ENCODE measurements at places on chromosomes 2 and 18. TPM values are rescaled to one million over a fixed set of nuclear protein-coding genes. Genes with fewer than 3 reads are reported as not detected.

The SATB2 gene
- total RNA-seq, result 8.3 TPM

The DHRS9 gene
- 2.8 TPM for total RNA-seq

The IL37 gene
- total RNA-seq, result not detected

The IL18R1 gene
- 18.2 TPM for total RNA-seq

The REG3G gene
- total RNA-seq, result not detected

The KCNJ13 gene
- total RNA-seq, result not detected

The LYG2 gene
- total RNA-seq, result not detected

The HIBCH gene
- total RNA-seq, result 39.3 TPM

The REG3A gene
- 3.3 TPM for total RNA-seq

The LINC00305 gene
- not detected for total RNA-seq

The NDUFAF7 gene
- total RNA-seq, result 14.6 TPM

Data from mesenteric fat pad (tissue), 1 donor.